Stimulated activated naive CD4-positive, alpha-beta T cell treated with Interleukin-2 at 50 U/mL for 16 hours (primary cell): ENCODE measurements at places on chromosomes 13 and 19.

DNA sequence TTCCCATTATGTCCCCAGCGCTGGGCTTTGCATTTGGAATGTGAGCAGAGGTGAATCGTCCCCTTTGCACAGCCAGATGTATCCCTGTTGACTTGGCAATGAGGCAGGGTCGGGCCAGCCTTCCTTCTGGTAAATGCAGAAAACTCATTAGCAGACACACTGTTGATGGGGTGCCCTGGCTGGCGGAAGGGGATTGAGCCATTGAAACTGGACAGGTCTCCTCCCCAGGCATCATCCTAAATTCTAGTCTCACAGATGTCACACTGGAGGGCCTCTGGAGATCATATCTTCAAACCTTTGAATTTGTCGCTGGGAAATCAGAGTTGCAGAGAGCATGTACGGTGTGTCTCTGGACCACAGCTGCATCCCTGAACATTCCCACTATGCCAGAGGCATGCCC lies 219.5 kb upstream of the TSHZ3 start:
- no peak for DNase-seq

- no peak for DNase-seq
Observed at GRCh38 chr19:18985257-18985656, 44.2 kb upstream of the HOMER3 start.

GRCh38 chr13:106498571-106498970 lies 36.9 kb downstream of the EFNB2 start:
- no peak for DNase-seq

GRCh38 chr19:11423791-11424181 lies 4.7 kb upstream of the RGL3 start:
- DNase-seq: no peak

DNA sequence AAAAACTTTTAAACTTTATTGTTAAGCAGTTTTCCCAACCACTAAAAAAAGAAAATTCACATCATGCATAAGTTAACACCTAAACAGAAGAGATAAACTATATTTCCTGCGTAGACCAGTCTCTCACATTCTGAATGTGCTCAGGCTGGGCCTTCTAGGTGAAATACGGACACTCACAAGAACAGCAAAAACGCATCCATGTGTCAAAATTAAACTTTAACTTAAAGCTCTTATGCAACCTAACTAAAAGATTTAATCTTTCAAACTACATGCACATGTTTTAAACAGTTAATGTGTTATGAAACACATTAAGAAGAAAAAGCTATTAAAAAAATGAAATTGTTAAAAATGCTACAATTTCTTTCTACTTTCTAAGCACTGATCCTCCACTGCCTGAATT lies 2.6 kb downstream of the SAFB2 start:
- DNase-seq: no peak
